ENCODE measurements at places on chromosomes 1 and 21.

- no peak for DNase-seq
These were observed 17.5 kb upstream of the LAMTOR5 start for GRCh38 chr1:110424699-110425611.

DNA sequence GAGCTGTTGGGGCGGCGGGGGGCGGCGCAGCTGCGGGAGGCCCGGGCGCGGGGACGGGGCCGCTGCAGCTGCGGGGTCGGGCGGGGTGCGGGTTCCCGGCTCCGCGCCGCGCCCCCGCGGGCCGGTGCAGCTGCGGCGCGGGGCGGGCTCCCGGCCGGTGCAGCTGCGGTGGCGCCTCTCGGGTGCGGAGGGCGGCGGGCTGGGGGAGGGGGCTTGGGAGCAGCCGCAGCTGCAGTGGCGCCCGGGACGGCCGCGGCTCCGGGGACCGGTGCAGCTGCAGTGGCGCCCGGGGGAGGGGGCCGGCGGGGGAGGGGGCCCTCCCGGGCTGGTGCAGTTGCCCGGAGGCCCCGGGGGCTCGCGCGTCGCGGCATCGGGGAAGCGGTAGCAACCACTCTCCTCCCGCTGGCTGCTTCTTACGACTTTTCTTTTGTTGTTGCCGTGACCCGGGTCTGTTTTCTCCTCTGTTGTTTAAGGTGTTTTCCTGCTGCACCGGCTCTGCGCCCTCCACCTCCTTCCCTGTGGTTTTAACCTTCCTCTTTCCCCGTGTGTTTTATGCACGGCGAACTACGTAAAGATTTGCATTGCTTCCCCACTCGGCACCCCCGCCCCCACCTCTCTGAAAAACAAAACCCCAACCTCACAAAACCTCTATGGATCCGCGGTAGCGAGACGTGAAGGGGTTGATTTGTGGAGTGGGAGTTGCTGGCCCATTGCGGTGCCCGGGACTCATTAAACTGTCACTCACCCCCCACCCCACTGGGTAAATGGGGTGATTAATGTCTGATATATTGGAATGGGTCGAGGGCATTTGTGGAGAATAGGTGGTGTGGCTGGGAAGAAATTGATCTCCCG lies 1.7 kb upstream of the ZBTB18 start:
- no peak for DNase-seq

- no peak for DNase-seq
These were observed 5.3 kb downstream of the ADIPOR1 start for GRCh38 chr1:202952818-202953217.

DNA sequence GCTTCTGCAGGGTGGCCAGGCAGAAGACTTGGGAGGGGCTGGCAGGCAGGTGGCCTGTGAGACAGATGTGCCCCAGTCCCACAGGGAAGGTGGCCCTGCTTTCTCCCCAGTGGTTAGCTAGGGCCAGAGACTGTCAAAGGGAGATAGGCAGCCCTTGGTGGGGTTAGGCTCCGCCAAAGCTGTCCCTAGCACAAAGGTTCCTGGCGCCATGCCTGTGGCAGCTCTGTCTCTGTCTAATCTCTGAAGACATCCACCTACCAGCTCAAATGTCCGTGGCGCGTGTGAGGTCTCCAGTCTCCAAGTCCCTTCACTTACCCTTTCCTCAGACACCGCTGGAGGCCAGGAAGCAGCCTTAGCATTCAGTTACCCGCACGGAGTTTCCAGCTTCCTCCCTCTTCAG lies 17.7 kb downstream of the TCP10L start:
- no peak for DNase-seq

DNA sequence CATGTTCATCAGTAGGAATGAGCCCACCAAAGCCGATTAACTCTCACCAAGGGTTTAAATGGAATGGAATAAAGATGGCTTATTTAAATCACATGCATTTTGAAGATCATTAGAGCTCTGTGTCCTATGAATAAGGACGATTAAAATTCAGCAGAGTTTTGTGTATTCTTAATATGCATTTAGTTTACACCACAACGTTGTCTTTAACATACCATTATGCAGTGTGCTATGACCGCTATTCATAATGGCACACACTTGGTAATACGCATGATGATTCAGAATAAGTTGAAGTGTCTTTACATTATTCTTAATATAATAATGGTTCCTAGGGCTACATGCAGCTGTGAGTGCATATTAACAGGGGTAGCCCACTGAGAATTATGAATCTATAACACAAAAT lies 190.7 kb downstream of the PTBP2 start:
- no peak for DNase-seq

GRCh38 chr1:48530727-48531351 lies 58.8 kb upstream of the SPATA6 start:
- DNase-seq, result no peak

- DNase-seq, result no peak
These were observed 666 bp downstream of the CSF3R start for GRCh38 chr1:36481771-36482723.

DNA sequence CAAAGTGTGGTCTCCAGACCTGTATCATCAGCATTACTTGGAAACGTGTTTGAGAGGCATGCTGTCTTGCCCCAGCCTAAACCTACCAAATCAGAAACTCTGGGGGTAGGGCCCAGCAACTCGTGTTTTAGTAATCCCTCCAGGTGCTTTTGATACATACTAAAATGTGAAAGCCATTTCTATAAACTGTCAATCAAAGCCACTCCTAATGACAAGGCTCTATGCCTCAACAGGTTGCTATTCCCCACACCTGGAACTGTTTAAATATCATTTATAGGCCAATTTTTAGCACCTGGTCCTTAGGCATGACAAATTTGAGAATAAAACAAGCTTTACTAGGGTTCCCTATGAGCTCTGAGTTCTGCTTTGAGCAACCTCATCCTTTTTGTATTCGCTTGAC lies 158.7 kb upstream of the NR5A2 start:
- DNase-seq, result no peak

GRCh38 chr1:230300322-230301301 lies 125.5 kb downstream of the PGBD5 start:
- no peak for DNase-seq

GRCh38 chr1:158180741-158181576 lies at the start of gene CD1D:
Gene CD1D (plus strand): TSS chr1:158180895. CDS start chr1:158181102, 207 bp downstream.
- DNase-seq, result no peak

DNA sequence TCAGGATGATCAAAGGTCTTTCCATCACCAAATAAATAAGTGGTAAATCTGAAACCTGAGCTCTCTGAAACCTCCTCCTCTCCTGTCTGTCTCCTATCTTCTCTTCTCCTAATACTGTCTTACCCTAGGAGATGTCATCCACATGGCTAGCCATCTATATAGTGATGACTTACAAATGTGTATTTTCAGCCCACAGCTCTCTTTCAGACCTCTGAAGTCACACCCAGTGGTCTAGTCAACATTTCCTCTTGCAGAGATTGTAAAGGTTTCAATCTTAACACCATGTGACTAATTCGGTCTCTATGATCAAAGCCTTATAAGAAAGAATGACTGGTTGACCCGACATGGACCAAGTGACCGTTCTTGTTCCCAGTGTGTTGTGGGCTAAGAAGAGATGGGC lies 63.1 kb upstream of the DPT start:
- DNase-seq, result no peak

DNA sequence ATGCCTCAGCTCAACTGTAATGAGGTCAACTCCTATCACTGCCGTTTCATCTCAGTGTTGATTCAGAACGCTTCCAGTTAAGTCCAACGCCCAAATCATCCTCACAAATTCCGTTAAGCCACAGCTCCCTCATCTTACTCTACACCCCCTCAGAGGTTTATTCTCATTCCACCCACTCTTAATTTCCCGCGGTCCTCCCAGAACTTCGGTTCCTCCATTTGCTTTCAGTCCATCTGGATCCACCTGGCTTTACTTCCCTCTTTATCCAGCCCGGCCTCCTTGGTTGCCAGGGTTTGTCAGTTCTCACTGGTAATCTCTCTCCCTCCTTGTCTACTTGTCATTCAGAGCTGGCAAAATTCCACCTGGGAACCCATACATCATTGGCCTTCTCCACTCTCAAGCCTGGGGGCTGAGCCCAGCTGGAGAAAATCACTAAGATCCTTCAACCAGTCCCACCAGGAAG lies 51.3 kb upstream of the RUNX1 start:
- DNase-seq, result no peak

DNA sequence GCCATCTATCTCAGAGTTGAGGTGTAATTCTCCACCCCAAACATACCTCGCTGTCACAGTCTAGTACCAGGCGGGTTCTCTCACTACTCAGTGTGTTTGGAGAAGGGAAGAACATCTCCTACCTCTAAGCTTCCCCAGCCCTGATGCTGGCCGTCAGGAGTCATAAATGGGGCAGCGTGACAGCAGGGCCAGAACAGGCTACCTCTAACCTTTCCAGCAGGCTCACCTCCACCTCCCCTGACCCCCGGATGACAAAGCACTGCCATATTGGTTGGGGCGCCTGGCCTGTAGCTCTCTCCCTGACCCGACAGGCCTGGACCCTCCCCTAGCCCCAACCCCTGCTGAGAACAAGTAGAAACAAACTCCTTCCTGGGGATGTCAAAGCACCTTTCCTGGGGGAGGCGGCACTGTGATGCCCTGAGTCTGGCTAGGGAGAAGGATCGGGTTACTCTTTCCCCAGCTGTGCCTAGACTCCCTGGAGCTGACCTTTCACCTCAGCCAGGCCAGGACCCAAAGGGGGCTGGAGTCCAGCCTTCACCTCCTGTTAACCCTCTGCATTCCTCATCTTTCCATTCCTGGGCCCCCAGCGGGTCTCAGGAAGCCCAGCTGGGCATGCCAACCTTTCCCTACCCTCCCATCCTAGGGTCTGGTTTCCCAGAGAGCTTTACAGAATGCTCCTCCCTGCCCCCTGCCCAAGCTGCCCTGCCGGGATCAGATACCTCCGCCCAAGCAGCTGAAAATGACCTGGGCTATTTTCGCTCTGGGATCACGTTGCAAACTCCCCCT lies 34.2 kb downstream of the AHDC1 start:
- DNase-seq, result no peak

DNA sequence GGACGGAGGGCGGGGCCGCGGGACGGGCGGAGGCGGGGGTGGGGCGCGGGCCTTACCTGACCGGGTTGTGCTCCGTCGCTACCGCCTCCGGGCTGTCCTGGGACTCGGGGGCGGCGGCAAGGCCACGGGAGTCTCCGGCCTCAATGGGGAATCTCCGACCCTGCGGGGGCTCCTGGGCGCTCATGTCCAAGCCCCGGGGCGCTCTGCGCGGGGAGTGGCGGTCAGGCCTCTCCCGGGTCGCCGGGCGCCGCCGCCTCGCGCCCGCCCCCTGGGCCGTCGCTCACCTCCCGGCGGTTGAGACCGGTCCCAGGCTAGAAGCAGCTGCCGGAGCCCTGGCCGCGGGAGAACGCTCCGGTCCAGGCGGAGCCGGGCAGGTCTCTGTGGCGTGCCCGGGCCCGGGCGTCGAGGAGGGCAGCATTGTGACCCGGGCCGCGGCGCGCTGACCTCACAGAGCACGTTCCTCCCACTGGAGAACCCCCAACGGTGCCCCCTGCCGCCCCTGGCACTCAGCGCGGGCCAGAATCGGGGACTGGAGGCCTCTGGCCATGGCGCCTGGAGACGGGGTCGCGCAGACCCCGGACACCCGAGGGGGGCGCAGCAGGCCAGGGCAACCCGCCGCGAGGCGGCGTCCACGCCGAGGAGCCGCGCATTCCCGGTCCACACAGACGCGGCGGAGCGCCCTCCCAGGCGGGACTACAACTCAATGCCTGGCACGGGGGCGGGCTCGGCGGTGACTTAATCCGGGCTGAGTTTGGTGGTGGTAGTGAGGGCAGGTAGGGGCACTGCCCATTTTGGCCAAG lies 411 bp downstream of the FAM229A start:
- no peak for DNase-seq

GRCh38 chr1:212643877-212644276 lies 35.3 kb downstream of the ATF3 start:
- no peak for DNase-seq

DNA sequence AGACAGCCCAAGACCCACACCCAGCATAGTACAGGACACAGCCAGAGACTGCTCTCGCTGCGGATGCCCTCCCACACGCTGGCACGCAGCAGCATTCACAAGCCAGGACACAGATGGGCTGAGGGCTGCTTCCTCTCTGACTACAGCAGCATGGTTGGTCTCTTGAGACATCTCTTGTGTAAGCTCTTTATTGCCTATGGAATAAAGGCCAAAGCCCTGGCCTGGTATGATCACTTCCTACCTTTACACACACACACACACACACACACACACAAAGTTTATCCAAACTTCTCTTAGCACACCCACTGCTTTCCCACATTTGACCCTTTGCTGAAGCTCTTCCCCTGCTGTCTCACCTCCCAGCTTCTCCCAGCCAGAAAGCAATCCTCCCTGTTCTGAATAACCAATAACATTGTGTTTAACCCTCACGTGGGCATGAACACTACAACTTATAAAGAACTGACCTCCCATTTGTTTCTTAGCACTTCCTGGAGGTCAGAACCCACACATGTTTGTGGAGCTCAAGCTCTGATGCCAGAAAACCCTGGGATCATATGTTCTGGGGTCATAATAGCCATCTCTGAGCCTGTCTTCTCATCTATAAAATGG lies 1.2 kb upstream of the LUZP1 start:
- DNase-seq, result no peak

GRCh38 chr1:93446837-93447451 lies 974 bp upstream of the FNBP1L start:
- DNase-seq, result no peak

DNA sequence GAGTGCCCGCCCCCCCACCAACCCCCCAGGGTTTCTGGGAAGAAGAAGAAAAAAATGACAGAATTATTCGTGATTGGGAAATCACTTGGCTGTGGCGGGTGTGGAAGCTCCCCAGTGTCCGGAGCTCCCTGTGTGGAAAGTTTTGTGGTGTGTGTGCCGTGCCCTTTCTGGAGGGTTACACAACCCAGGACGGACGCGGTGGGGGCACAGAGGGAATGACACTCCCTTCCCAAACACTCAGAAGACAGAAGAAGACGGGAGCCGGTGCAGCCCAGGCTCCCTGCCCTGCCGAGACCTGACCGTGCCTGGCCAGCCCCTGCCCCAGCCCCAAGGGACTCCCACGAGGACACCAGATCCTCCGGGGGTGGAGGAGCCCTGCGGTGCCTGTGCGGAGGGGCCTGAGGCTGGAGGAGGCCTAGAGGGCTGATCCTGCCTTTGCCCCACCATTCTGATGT lies 33.0 kb upstream of the ADARB1 start:
- no peak for DNase-seq

DNA sequence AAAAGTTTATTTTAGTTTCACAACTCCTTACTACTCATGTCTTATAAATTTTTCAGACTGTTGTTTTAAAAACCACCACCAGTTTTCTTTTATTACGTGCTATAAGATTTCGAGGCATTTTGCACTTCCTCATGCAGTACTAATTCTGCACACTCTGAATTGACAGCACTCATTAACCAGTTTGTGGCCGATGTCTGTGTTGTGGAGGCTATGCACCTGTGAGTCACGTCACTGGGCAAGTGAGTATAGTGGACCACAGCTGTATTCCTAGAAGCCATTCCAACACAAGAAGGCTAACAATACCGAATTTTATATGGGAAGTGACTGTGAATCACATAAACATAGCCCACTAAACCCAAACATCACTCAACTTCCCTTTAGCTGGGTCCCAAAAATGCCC lies 21.0 kb upstream of the SPATA6 start:
- no peak for DNase-seq

- no peak for DNase-seq
These were observed 657.5 kb downstream of the PTPRU start for GRCh38 chr1:29893806-29894205.

Measured in urinary bladder (tissue), 4 donors.